ENCODE measurements at places on chromosomes 13 and 19.
A peak's percentile ranks its signal among the peaks of the same experiment; 100 is the strongest.

DNA sequence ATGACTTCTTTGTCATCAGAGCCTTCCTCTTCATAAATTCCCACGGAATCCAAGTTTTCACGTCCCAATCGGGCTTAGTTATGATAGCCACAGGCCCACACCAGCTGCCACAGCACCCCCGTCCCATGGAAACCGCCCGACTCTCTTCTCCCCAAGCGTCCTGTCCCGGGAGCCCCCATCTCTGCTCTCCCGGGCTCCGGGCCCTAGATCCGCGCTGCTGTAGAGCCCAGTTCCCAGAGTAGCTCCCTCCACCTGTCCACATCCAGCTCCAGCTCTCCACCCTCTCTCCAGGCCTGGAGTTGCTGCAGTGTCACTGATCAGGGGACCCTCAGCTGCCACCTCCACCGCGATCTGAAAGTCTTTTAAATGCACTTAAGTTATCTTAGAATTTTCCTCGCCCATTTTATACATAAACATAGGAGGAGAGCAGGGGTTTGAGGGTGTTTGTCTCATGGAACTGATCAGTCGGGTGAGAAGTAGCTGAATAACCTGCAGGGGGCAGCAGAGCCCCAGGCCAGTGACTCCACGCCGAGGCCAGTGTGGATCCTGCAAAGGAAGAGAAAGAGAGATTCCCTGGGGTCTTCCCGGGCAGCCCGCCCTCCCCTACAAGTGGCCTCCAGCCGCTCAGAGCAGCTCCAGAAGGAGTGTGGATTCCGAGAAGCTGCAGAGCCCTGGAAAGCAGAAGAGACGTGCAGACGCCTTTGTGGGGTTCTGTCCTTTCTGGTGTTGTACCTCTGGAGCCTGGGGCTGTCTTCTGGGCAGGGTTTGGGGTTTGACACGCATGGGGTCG, 1.1 kb upstream of the ZNF763 start:
- peak; percentile 59 for DNase-seq

GRCh38 chr19:5137571-5138124, 168.7 kb downstream of the KDM4B start:
- DNase-seq: no peak

DNA sequence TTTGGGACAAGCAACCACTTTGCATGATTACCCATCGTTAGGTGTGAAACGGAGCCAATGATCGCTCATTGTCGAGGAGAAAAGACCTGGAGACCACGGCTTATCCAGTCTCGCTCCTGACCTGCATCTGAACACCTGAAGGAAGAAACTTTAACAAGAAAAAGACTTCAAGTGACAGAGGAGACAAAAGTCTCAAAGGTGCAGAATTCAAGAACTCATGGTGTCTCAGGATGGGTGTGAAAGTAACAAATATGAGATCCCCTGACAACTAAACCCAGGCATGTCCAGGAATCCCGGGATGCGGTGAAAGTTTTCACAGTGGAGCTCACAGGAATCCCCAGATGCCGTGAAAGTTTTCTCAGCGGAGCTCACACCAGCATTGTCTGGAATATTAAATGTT, 6.3 kb upstream of the ATP11A start:
- no peak for DNase-seq

DNA sequence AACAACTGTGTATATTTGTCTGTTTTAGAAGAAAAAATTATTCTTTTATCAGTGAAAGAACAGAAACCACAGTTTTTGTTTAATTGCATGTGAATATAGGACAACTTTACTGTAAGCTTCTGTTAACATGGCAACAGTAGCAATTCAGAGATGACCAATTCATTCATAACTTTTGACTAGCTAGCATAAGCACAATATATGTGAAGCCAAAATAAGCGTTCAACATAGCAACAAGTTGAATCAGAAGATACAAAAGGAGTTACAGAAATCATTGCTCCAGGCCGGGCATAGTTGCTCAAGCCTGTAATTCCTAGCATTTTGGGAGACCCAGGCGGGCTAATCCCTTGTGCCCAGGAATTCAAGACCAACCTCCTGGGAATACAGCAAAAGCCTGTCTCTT, 197.1 kb upstream of the GPC6 start:
- DNase-seq: no peak

DNA sequence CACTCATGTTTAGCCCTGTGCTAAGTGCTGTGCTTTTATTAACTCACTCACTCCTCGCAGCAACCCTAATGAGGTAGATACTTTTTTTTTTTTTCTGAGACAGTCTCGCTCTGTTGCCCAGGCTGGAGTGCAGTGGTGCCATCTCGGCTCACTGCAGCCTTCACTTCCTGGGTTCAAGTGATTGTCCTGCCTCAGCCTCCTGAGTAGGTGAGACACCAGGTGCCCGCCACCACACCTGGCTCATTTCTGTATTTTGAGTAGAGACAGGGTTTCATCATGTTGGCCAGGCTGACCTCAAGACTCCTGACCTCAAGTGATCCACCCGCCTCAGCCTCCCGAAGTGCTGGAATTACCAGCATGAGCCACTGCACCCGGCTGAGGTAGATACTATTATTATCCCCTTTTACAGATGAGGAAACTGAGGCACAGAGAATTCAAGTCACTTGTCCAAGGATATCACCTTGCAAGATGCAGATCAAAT, 2.5 kb downstream of the ITPKC start:
- no peak for DNase-seq

- no peak for DNase-seq
Observed at GRCh38 chr13:39729156-39729555, 73.7 kb downstream of the COG6 start.

- DNase-seq: no peak
Observed at GRCh38 chr13:90321281-90321931, 1026.1 kb upstream of the MIR17HG start.

DNA sequence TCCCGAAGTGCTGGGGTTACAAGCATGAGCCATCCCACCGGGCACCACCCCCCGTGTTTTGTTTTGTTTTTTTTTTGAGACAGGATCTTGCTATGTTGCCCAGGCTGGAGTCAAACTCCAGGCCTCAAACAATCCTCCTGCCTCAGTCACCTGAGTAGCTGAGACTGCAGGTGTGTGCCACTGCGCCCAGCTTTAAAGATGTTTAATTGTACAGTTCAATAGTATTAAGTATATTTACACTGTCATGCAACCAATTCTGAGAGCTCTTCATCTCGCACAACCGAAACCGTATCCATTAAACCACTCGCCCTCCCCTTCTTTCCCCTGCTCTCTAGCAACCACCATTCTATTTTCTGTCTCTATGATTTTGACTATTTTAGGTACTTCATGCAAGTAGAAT, 15.6 kb downstream of the NUCB1 start:
- DNase-seq: no peak

DNA sequence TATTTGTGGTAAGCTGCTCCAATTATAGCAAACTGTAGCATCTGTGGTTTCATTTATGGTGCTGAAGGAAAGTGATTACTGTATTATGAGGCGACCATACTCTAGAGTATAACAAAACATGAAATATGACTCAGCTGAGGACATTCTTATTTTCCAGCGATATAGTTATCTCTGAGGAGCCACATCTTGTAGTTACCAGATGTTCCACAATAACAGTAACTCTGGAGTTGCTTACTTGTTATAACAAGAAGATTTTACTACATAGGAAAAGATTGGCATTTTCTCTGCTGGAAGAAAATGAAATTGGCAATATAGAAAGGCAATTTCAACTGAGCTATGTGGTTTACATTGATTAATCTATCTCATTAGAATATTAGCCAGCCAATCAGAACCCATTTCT, 1634.2 kb downstream of the PCDH9 start:
- no peak for DNase-seq

GRCh38 chr13:47216176-47216822, 319.4 kb upstream of the HTR2A start:
- DNase-seq: no peak

DNA sequence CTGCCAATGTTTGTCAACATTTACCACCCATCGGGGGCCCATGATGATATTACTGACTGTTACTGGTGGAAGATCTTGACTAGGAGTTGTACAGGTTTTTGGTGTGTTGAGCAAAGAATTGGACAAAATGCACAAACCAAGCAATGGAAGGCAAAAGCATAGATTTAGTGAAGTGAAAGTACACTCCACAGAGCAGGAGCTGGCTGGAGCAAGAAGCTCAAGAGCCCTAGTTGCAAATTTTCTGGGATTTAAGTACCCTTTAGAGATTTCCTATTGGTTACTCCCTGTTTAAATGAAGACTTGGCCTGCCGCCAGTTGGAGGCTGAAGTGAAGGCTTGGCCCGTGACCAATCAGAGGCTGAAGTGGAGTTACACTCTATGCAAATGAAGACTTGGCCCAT, 128.6 kb upstream of the KL start:
- no peak for DNase-seq

DNA sequence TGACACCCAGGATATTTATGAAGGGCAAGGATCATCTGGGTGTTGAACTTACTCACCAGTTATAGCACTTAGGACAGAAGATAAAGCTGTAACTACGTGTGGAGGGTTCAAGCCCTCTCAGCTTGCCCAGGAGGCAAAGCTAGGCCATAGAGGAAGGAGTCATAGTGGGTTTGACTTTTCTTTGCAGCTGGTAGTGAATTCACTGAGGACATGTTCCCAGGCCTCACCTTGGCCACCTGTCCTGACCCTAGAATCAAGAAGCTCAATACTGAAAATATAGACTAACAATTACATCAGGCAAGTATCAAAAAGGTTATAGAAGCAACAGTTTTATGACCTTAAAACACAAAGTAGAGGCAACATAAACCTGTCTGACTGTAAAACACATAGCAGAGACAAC, 1207.7 kb downstream of the SLITRK1 start:
- DNase-seq: no peak

- DNase-seq: no peak
Observed at GRCh38 chr13:109271555-109272541, 514.5 kb downstream of the IRS2 start.

- DNase-seq: no peak
Observed at GRCh38 chr13:27728271-27728670, 64.0 kb upstream of the GSX1 start.

GRCh38 chr19:4278419-4279266, at the start of gene SHD:
Gene SHD (plus strand): TSS chr19:4279266. CDS start chr19:4280064, 798 bp downstream.
- no peak for DNase-seq
